ENCODE measurements at places on chromosomes 12 and 14. TPM values are rescaled to one million over a fixed set of nuclear protein-coding genes. Genes with fewer than 3 reads are reported as not detected.

GRCh38 chr12:96861656-96862055 lies 45.4 kb upstream of the NEDD1 start:
- DNase-seq: no peak

The OAS1 gene
- total RNA-seq: 52.8 TPM

DNA sequence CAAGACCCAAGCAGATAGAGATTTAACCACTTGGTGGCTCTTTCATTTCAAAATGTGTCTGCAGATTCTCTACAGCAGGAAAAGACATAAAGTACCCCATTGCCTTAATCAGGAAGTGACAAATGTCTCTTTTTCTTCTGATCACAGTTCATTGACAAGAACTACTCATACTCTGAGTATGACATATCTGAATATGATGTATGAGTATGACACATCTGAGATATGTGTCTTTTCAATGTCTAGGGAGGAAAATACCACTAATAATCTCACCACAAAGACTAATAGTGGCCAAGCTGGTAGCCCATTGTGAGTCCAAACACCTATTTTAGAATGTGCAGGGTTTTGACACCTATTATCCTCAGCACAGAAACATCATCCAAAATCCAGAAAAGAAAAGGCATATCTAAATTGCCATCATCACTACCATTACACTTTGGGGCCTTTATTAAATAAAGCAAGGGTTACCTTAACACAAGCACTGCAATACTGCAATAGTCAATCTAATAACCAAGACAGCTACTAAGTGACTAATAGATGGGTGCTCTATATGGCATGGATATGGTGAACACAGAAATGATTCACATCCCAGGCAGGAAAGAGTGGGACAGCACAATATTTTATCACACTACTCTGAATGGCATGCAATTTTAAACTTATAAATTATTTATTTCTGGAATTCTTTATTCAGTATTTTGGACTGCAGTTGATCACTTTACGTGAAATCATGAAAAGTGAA lies 243.7 kb upstream of the FAR2 start:
- DNase-seq: no peak

The KRT74 gene
- not detected for total RNA-seq

The VWF gene
- total RNA-seq: not detected

DNA sequence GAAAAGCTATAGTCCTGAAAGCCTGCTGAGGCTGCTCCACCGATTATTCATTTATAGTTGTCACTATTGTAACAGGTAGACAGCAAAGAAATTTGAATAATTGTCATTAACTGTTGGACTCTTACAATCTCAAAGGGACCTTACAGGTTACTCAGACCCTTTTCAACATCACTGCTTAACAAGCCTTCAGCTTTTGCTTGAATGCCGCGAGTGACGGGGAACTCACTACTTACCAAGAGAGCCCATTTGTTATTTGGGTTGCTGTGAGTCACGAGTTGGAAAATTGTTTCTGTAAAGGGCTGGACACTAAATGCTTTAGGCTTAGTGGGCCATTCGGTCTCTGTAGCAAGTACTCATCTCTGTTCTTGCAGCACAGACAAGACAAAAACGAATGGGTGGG lies 5.9 kb upstream of the TUNAR start:
- DNase-seq: no peak

- no peak for DNase-seq
Observed at GRCh38 chr12:21683115-21683514, 25.5 kb upstream of the LDHB start.

- DNase-seq: no peak
Observed at GRCh38 chr12:40988824-40989223, 199.3 kb upstream of the PDZRN4 start.

The KCNA5 gene
- not detected for total RNA-seq

- DNase-seq: no peak
Observed at GRCh38 chr14:33567023-33567728, 383.7 kb downstream of the EGLN3 start.

- peak; percentile 28 for DNase-seq
Observed at GRCh38 chr12:119176267-119177055, 2.3 kb upstream of the HSPB8 start.

DNA sequence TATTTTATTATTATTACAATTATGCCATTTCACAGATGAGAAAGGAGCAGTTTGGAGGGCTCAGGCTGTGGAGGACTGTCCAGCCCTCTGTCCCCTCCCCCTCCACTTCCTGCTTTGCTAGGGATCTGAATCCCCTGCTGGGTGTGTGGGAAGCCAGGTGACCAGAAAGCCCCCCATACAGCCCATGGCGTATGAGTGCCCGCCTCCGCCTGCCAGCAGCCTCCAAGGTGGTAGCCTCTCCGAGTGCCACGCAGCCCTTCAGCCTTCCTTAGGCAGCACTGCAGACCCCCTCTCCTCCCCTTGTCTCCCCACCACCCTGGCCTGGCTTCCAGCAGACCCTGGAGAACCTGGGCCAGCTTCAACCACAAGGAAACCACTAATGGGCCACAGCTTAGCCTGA lies 12.6 kb downstream of the DTX1 start:
- DNase-seq: no peak

DNA sequence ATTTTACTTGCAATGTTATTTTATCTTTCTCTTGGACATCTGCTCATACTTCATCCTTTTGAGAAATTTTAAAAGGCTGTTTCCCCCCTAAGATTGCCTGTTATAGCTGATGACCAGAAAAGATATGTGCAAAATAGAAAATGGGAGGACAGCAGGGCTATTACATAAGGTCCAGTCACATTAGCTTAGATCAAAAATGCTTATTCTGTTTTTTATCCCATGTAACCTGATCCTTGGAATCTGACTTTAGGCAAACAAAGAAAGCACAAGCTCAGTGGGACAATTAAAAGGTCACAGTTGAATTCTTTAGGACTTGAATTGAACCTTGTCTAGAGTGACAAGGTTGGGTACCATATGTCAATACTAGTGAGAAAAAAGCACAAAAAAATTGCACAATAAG lies 65.1 kb upstream of the TRHDE start:
- no peak for DNase-seq

DNA sequence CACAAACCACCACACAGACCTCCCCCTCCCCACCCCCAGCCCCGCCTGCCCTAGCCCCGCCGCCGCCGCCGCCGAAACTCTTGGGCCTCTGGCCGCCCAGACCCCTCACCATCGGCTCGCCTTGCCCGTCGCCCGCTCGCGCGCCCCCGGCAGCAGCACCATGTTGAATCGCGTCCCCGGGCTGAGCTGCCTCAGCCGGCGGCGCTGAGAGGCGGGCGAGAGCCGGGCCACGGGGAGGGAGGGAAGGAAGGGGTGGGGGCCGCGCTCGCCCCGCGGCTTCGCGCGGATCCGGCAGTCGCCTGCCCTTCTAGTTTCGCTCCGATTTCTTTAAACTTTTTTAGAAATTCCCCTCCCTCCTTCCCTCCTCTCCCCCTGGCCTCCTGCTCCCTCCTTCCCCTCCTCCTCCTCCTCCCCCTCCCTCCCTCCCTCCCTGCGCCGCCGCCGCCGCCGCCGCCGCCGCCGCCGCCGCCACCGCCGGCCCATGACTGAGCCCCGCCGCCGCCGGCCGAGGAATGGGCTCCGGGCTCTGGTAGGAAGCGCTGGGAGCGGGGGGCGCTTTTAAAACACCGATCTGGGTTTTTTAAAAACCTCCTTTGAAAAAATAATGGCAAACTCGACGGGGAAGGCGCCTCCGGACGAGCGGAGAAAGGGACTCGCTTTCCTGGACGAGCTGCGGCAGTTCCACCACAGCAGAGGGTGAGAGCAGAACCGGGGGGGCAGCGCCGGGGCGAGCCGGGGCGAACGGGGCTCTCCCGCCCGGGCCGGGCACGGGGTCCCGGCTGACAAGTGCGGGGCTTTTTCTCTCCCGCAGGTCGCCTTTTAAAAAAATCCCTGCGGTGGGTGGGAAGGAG lies at the start of gene ARID2:
TSS of gene ARID2 (plus strand) at position 474 of the 851 bp plus-strand sequence. CDS start at position 605, 131 bp downstream.
- peak; percentile 81 for DNase-seq

- no peak for DNase-seq
Observed at GRCh38 chr14:96105926-96106441, 66.8 kb downstream of the C14orf132 start.

DNA sequence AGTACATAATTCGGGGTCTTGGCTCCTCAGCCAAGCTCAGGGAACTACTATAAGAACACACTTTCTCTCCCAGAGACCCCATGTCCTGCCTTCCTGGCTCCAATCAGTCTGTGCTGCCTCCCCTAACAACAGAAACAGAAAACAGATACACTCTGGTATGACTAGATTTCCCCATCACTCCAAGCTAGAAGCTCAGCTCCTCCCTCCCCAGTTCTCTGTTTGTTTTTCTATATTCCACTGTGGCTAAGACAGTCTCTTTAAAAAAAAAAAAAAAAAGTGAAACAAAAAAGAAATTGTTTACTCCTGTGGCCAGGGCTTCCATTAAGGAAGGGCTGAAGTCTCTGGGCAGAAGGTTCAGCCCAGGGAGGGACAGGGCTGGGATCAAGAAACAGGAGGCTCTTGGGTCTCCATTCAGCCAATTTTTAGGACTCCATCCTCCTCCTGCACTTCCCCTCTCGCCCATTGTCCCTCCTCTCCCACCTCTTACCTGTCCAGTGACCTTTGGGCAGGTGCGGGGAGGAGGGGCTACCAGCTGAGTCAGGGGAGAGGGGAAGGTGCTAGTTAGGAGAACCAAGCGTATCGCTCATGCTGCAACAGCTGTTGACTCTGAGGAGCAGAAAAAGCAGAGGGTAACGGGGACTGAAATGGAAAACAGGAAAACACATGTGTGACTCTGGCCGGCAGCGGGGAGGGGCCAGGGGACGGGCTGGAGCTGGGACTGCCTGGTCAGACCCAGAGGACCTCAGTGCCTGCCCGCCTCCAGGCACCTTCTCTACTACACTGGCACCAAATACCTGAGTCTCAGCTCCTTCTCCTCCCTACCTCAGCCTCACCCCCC lies 4.1 kb upstream of the SLC7A7 start:
- no peak for DNase-seq
